Sigmoid colon (tissue), 7 donors: ENCODE measurements at places on chromosomes 7 and 10.

DNA sequence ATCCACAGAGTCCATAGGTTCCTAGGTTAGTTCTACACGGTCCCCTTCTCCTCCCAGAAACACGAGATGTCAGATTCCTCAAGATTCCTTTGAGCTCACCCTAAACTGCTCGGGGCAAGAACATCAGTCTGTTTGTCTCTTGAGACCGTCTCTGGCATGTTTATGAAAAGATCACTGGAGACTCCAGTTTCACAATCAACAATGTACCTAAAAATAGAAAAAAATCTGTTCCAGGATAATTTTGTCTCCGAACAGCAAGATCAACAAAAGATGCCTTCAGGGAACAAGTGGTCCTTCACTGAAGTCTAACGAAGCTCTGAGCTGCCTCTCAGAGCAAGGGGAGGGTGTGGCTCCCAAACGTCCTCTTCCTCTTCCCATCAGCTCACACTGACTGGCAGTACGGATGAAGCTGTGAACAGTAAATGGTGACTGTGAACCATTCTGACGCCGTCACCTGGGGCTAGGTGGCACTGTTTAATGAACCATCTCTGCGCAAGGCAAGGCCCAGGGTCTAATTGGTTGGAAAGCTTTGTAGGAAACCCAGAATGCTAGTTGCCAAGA, 156.2 kb upstream of the LYZL1 start:
- no peak for DNase-seq

- DNase-seq = no peak
Measured at GRCh38 chr10:34033078-34033477, 698.6 kb upstream of the NRP1 start.

DNA sequence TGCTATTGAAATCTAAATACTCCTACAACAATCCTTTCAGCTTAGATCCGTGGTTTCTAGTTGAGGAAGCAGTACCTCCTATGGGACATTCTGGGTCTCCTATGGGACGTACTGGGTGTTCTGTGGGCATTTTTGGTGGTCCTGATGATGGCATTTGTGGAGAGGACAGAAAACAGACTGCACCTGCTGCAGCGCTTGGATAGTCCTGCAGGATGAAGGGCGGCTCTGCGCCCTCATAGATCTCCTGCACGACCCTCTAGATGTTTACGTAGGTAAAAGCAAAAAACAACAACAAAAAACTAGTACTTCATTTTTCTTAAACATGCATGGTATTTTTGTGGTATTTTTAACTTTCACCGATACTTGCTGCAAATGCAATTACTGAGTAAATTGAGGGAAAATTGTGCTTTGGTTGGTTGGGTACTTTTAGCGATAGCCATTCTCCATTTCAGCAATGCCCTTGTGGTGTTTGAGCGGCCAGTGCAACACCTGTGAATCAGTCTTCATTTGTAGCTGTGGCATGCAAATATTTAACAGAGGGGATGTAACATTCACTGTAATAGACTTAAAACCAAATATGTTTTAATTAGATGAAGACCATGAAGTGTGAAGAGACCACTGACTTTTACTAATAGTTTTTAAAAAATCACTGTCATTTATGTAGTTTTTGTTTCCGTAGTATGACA, 461.2 kb downstream of the SDK1 start:
- DNase-seq = no peak

GRCh38 chr10:103540722-103541121, 47.2 kb downstream of the NEURL1 start:
- DNase-seq = no peak

DNA sequence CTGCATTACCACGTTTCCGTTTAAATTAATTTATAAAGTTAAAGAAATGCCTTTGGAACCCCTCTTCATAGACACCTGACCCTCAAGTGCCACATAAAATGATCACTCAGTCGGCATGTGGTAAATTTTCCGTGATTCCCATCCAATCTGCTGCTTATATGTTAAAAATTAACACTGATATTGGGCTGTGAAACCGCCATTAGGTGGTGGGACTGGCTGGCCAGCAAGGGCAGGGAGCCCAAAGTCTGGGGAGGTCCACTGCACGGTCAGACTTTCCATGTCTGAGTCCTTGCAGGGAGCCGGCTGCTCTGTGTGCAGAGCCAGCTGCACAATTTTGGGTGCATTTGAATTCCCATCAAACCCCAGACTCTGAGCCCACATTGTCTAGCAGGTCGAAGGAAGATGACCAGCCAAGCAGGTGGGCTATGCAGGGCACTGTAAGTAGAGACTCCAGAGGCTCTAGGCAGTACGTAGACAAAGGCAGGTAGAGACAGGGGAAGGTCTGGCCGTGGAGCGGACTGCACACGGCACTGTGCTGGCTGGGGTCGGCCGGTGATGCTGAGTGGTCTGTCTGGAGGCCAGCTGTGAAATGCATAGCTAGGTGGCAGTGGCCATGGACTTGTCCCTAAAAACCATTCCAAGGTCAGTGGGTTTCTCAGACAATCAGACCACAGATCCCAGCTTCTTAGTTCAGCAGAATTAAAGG, 122.9 kb downstream of the SH3PXD2A start:
- DNase-seq = no peak

DNA sequence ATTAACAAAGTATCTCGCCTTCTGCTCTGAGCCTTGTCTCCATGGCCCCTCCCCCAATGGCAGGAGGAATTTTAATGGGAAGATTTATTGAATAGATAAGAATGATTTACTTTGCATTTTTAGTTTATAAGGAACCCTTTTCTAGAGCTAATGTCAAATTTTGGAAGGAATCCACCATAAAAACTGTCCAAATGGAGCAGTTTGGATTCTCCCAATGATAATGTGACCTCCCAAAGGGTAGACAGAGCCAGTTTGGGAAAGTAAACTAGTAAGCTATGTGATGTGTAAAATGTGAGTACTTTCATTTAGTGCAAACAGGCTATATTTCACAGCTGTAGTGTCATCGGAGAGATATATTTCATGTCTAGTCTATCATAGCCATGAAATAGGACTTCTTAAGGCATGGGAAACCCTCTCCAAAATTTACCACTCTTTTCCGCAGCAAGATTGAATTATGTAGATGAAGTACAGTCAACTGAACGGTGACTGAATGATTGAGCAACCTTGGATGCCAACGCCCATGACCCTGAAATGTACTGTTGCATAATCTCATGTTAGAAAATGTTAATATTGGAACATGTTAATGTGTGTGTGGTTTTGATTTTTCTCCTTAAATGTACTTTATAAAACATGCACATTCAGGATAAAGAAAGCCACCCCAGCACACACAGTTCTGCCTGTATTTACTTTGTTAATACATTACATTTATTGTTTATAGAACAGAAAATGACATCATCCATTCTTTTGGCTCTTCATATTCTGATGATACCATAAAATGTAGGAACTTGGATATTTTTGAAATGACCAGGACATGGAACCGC, 140.6 kb downstream of the NRP1 start:
- DNase-seq = no peak

- DNase-seq = no peak
Measured at GRCh38 chr7:141738592-141739013, 445 bp downstream of the SSBP1 start.

DNA sequence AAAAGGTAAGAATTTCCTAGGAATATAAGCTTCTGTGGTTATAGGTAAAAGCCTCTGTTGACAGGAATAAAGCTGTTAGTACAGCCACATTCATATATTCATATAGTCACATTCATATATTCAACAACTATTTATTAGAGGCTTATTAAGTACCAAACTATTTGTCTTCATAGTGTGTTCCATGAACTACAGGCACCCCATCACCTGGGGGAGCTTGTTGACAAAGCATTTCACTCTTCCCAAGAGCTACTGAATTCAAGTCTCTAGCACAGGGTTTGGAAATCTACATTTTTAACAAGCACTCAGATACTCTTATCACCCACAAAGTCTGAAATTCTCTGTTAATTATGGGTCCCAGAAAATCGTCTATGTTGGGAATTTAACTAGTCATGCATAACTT, 110.6 kb downstream of the RNLS start:
- no peak for DNase-seq
